Cerebellar nuclear complex (tissue), 1 donor: ENCODE measurements at places on chromosomes 1 and 21.

DNA sequence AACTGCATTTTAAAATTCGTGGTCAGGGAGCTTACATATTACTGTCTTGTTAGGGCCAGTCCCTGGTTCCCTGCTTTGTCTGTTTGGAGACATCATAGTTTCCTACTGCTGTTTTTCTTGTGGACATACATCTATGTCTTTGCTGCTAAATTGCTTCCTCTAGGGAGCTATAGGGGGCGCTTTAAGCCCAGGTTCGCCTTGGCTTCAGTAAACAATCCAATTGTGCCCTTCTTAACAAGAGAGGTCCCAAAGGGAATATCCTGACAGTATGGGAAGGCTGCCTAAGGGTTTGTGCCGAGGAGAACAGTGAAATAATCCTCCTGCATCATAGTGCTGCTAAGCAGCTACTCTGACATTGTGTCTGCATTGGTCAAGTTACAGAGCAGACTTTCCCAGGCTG lies 112.5 kb downstream of the USH2A start:
- DNase-seq = no peak

DNA sequence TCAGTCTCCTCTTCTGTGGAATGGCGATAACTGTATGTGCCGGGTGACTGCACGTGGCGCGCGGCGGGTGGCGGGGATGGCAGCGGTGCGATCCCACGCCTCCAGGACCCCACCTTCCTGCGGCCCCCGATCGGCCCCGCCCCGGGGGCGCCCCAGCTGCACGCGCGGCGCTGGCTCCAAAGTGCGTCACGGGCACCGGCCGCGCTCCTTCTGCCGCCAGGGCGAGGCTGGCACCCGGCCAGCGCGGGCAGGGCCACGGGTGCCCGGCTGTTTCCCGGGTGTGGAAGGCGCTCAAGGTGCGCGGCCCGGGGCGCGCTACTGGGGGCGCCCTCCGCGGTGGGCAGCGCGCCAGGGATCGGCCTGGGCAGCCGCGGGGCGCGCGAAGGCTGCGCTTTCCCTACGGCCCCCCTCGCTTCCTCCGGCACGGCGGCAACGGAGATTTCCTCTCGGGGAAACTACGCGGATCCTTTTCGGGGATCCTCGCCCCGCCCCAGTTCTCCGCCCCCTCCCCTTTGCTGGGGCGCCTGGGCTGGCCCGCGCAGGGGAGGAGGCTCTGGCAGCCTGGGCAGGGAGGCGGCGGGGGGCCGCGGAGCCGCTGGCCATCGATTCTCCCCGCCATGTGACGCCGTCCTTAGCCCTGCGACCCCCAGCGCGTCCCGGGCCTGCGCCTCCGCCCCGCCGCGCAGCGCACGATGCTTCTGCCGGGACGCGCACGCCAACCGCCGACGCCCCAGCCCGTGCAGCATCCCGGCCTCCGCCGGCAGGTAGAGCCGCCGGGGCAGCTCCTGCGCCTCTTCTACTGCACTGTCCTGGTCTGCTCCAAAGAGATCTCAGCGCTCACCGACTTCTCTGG lies at the start of gene EVA1C:
EVA1C (plus strand) TSS at position 545 of the 853 bp plus-strand sequence; CDS start at position 693, 148 bp downstream.
- no peak for DNase-seq

DNA sequence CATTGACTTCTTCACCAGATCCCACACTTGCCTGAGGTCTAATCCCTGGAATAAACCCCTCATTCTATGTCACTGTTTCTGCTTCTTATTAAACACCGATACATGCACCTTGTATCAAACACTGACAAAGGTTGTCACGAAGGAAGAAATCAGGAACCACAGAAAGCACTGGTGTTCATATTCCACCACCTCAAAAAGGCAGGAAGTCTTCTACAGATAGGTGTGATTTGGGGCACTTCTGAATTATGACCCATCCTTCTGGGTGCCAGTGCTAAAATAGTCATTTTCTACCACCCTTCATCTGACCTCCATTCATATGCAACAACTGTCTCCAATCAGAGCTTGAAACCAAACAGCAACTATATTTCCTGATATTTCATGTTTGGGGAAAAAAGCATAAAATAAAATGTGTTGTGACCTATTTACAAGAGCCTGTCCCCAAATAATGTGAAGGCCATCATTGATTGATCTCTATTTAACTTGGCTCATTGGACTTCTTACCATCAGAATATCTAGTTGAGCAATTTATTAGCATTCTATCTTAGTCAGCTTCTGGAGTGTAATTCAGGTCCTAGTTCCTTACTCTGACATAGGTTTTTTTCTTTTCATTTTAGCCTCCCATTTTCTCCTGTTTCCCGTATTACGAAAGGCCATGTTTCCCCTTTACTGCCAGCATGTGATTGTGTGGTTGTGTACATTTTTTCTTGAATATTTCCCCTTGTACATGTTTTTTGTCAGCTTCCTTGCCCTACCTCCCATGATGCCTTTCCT lies 43.1 kb downstream of the DUSP10 start:
- DNase-seq = no peak

- DNase-seq = no peak
Measured at GRCh38 chr1:108590957-108591356, 31.1 kb downstream of the EEIG2 start.

DNA sequence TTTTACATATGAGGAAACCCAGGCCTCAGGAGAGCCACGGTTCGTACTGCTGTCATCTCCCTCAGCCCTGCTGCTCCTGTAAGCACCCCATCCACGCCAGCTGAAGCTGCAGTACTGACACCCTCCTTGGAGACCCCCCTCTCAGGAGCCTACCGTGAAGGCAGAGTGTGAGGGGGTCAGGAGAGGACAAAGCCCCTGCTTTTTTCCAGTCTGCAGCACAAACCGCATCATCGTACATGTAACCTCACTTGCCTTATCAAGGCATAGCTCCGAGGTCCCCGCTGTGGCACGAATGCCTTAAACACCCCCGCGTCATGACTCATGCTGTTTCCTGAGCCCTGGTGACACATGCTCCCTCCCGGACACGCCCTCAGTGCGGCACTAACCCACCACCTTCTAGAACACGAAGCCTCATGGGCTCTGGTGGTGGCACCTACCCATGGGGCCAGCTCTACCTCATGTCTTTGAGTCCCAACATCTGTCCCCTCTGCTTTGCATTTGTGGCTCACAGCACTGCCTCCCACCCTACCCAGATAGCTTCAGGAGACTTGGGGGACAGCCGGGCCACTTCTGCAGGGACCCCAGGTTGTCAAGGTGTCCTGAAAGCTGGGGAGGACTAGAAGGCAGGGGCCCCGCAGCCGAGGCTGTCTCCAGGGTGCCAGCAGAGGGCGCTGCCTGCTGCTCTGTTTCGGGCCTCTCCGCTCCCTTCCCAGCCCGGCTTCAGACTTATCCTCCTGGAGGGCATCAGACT lies 4.9 kb downstream of the SH3BGRL3 start:
- no peak for DNase-seq

DNA sequence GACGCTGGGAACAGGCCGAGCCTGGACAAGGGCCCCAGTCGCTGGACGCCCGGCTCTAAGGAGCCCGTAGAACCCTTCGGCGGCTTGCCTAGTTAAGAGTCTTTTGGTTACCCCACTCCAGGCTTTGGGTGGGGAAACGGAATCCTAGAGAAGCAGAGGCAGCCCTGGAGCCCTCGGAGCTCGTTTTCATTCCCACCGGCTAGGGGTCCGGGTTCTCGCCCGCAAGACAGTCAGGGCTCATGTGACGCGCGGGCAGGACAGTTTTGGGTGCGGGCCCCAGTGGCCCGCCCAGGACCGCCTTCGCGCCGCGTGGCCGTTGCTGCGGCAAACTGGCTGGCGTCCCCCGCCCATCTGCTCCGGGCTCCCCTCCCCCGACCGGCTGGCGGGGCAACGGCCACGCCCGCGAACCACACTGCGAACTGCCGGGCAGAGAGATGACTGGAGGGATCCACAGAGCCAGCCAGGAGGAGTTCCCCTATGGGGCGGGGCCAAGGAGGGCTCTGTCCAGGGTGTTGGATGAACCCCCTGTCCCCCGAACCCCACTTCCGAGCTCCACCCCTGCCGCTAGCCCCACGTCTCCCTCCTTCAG lies 829 bp upstream of the HES2 start:
- DNase-seq = no peak

DNA sequence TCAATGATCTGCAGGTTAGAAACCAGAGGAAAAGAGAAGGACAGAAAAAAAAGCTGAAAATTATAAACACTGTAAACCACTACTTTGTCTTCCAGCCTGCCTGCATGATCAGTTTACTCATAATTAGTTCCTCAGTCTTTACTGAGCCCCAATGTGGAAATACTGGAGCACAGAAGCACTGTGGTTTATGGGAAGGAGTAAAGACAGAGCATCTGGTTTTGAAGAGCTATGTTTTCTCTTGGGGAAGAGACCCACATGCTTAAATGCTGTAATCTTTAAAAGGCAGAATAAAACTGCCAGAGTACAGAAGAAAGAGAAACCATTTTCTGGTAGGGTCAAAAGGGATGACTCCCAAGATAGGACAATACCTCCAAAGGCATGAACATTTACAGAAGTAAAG lies 159.0 kb upstream of the ZNHIT6 start:
- DNase-seq = no peak

DNA sequence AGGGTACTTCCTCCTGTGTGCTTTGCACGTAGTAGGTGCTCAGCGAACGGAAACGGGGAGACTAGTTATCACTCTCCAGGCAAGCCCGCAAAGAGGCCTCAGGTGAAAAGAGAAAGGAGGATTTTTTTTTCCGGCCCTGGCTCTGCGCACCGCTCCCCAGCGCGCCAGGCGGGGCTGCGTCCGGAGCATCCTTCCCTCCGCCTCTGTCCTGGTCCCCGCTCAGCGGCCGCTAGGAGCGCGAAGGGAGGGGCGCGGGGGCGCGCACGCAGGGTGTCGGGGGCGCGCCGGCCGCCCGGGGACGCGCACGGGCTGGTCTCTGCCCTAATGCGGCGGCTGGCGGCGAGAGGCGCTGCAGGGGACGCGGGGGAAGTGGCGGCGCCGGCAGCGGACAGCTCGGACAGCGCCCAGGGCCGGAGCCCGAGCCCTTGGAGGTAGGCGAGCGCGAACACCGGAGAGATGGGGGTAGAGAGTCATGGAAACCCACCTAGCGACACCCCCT lies 42.3 kb upstream of the NFASC start:
- no peak for DNase-seq

- DNase-seq = no peak
Measured at GRCh38 chr1:76073481-76073880, 1.1 kb upstream of the ST6GALNAC3 start.

DNA sequence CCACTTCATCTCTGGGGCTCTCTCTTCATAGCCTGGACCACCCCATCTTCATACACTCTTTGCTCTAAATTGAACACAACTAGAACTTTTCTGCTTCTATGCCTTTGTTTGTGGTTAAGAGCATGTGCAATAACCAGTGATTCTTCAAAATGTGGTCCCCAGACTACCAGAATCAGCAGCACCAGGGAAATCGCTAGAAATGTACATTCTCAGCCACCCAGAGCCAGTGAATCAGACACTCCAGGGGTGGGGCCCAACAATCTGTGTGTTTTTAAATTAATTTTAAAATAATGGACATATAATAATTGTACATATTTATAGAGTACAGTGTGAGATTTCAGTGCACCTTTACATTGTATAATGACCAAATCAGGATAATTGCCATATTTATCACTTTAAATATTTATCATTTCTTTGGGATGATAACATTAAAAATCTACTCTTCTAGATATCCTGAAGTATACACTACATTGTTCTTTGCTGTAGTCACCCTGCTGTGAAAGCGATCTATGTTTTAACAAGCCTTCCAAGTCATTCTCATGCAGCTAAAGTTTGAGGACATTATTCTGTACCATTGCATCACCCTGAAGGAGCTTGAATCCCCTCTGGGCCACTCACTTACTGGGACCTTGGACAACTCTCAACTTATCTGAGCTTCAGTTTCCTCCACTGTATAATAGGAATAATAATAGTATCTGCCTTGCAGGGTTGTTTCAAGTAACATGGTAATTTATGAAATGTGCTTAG lies 10.8 kb downstream of the GRHL3 start:
- DNase-seq = no peak

DNA sequence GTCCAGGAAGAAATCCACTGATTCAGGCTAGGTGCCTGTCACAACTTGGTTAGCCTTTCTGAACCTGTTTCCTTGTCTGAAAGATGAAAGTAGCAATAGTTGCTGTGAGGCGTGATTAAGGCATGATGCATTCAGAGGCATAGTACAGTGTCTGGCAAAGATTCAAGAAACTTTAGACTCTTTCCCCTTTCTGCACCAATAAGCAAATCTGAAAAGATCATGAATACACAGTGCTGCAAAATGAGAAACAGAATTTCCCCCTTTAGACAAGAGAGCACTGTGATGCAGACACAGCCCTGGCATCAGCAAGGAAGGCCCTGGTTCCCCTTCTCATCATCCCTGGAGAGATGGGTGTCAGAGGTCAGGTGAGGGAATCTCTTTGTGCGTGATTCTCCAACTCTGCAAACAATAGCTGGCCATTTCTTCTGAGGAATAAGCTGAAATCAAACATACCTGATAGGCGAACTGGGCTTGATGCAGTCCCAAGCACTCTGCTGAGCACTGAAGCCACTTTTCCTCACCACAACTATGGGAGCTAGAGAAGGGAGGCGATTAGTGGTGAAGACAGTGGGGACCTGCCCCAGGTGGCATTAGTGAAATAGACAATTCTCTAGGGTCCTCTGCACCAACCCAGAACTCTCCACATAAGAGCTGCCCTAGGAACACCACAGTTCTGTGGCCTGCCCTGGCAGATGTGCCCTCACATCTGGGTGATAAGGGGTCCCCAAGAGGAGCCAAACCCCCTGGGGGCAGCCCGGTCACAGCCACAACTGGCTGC lies 41.7 kb downstream of the ITPKB start:
- DNase-seq = no peak

- no peak for DNase-seq
Measured at GRCh38 chr1:155962599-155963211, 15.6 kb downstream of the ARHGEF2 start.

- no peak for DNase-seq
Measured at GRCh38 chr1:50615036-50615750, 191.9 kb upstream of the DMRTA2 start.

DNA sequence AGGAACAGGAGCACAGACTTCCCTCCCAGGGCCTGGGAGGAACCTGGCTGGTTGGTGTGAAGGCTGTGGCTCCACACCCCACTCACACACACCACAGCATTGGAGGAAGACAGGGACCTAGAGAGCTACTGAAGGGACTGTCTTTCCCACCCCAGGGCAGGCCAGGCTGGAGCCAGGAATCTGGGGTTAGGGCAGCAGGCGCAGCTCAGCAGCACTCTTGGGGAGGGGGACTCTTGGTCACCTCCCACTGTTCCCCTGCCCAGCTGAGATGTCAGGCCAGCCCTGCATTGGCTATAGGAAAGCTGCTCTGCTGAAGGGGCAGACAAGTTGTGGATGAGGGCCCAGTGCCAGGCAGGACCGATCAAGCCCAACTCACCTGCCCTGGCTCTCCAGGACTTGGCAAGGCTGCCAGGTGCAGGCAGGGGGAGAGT lies 1.6 kb upstream of the PLEKHA6 start:
- no peak for DNase-seq

GRCh38 chr1:94698759-94699502 lies 121.2 kb upstream of the SLC44A3 start:
- no peak for DNase-seq

DNA sequence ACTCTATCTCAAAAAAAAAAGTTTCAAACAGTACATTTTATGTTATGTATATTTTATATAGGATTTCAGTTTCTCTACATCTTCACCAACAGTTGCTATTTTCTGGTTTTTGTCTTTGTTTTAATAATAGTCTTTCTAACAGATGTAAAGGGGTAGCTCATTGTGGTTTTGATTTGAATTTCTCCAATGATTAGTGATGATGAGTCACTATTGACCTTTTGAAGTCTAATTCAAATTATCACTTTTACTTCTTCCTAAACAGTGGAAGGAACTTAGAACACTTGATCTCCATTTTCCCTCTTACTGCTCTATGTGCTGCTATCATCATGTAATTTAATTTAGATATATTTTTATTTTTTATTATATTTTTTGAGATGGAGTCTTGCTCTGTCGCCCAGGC lies 31.7 kb upstream of the SHCBP1L start:
- no peak for DNase-seq

GRCh38 chr1:20356850-20357459 lies 66.3 kb downstream of the VWA5B1 start:
- DNase-seq = no peak
